ENCODE measurements at places on chromosomes 1 and 21.

DNA sequence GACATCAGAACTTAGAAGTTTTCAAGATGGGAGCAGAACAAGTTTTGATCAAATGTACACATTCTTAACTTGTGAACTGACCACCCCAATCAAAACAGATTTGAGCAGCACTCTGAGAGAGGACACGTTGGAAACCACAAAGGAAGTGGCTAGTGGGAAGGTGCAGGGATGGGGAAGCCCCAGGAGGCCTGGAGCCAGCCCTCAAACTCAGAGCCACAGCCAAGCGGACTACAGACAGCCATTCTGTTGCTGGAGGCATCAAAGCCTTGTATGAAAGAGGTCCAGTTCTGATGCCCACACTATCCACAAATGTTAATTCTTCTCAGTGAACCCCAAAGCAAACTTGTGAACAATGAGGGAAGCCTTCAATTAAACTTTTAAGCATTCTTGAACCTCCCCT lies 143.6 kb upstream of the RAB4A start:
- DNase-seq: no peak

- DNase-seq: no peak
Observed at GRCh38 chr1:202649553-202650392, 60.5 kb downstream of the SYT2 start.

DNA sequence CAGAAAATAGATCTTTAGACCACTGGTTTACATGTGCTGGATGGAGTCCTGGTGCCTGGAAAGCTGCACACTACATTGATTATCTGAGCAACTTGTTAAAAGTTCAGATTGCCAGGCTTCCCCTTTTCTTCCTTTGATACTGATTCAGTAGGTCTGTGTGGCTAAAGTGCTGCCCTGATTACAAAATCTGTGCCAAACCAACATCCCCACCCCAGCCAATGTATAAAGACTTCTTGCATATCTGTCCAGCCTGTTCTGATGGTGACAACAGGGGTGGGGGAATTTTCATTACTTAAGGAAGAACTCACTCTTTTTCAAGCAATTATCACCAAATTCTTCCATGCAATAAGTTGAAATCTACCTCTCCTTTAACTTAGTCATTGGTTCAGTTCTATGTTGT lies 135.5 kb downstream of the TNFSF18 start:
- DNase-seq: no peak

DNA sequence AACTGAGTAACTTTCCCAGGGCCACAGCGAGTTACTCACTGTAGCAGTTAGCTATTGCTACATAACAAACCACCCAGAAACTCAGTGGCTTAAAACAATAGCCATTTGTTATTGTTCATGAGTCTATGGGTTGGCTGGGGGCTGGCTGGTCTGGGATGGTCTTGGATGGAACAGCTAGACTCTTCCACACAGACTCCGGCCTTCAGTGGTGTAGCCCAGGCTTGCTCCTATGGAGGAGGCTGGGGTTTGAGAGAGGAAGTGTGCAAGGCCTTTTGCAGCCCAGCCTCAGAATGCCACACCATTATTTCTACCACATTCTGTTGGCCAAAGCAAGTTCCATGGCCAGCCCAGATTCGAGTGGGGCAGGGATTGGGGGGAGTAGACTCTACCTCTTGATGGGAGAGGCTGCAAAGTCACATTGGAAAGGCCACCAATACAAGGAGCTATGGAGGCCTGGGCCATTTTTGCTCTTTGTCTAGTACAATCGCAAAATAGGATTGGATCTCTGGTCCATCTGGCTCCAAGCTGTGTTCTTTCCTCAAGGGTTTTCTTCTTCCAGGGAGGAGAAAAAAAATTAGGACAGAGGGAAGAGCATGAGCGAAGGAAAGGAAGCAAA lies 37.5 kb upstream of the TTC22 start:
- DNase-seq: no peak

DNA sequence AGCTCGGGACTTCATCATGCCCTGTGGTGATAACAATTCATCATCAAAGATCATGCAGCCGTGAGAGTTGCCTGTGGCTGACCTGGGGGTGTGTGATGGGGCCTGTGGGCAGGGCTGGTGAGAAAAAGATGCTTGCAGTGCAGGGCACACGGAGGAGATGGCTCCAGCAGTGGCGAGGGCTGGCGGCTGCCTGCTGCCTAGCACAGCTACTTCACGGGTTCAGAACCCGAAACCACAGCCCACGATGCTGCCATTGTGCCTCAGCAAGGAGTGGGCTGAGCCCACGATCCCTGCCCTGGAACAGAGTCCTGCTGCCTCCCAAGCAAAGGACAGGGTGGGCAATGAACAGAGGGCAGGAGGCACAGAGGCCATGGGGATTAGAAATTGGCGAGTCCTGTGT lies 631 bp upstream of the KRTAP10-9 start:
- DNase-seq: no peak

DNA sequence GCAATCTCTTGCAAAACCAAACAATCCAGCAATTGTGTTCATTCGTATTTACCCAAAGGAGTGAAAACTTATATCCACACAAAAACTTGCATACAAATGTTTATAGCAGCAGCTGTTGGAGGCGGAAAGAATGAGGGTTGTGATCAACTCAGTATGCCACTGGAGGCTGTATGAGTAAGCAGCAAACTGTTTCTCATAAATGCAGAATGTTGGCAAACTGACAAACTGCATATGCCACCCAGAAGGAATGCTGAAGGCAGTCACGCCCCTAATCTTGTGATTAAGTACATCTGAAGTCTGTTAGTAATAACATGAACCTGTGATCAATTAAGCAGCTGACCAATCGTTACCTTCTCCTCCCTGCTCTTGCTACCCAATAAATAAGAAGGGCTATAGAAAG lies 60.5 kb upstream of the CR2 start:
- DNase-seq: no peak

GRCh38 chr1:145777357-145778145 lies 46.3 kb downstream of the RNF115 start:
- no peak for DNase-seq

- DNase-seq: no peak
Observed at GRCh38 chr1:25123551-25123950, 108.8 kb downstream of the SYF2 start.

DNA sequence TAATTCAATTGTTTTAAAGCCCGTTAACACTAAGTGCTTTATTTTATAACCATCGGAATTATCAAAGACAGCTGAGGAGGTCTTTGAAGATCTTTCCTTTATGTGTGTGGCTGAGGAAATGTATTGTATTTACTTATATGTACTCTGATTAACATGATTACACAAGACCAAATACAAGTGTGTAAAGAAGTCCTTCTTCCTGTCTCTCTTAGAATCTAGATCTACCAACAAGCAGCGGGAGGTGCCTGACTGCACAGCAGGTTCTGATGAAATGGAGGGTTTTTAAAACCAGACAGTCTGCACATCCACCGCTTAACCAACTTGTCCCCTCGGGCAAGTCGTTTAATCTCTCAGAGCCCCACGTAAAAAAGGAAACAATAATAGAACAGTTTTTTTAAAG lies 240.5 kb upstream of the MAP1LC3C start:
- no peak for DNase-seq

GRCh38 chr21:15669247-15669646 lies 60.5 kb upstream of the USP25 start:
- no peak for DNase-seq

DNA sequence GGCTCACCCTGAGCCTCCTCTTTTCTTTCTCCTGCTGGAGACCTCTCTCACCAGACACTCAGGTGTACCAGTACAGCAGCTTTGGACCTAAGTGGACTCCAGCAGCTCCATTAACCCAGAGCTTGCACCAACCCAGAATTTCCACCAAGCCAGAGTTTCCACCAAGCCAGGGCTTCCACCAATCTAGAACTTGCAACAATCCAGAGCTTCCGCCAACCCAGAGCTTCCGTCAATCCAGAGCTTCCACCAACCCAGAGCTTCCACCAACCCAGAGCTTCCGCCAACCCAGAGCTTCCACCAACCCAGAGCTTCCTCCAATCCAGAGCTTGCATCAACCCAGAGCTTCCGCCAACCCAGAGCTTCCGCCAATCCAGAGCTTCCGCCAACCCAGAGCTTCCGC lies 23.2 kb downstream of the CRYAA start:
- DNase-seq: no peak

GRCh38 chr1:43622901-43623780 lies 26.8 kb upstream of the KDM4A start:
- DNase-seq: no peak

DNA sequence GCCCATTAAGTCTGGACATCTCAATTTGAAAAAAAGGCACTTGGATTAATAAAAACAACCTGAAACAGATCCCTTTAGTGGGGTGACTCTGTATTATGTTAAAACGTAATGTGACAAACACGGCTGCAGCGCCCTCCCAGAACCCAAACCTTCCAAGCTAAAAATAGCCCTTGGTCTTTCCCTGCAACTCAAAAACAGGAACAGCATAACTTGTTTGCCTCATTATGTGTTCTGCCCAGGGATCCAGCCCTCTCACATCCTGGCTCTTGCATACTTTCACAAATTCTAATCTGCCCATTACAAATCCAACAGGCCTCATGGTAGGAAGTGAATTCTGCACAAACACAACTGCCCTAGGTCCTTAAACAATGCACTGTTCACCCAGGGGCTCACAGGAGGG lies 94.7 kb upstream of the GADD45A start:
- no peak for DNase-seq

DNA sequence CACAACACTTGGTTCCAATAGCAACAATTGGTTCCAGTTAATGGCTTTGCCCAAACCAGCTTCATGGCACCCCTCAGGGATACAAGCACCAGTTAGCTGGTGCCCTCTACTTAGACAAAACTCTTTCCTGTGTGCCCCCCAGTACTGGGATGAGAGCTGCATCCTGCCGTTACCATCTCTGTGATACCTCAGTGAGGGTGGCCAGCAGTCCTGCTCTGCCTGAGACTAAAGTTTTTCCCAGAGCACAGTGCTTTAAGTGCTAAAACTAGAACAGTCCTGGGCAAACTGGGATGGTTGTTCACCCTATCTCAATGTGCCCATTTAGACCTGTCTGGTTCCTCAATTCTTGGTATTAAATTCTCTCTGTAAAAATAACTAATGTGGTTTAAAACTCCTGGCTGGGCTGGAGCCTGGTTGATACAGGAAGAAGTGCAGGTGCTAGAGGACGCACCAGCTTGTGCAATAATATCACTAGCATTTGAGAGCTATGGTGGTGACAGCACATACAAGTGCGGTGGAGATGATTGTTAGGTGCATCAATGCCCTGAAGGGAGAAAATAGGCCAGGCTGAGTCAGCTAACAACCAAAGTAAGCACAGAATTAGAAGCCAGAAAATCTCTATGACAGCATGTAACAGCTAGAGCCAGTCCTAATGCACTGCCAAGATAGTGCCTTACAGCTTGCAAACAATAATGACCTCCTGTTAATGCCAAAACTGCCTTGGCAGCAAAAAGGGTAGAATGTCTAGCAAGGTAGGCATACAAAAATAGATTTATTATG lies 179.8 kb upstream of the GALNT2 start:
- DNase-seq: no peak

DNA sequence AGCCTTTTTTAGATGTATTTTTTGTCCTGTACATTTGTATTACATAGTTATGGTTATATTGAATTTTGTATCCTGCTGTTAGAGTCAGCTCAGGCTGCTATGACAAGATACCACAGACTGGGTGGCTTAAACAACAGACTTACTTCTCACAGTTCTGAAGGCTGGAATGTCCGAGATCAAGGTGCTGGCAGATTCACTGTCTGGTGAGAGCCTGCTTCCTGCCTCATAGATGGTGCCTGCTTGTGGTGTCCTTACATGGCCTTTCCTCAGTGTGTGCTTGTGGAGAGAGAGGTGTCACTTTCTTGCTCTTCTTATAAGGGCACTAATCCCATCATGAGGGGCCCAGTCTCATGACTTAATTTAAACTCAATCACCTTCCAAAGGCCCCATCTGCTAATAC lies 23.1 kb upstream of the MYSM1 start:
- DNase-seq: no peak

GRCh38 chr1:100391675-100392074 lies 39.4 kb downstream of the CDC14A start:
- no peak for DNase-seq

DNA sequence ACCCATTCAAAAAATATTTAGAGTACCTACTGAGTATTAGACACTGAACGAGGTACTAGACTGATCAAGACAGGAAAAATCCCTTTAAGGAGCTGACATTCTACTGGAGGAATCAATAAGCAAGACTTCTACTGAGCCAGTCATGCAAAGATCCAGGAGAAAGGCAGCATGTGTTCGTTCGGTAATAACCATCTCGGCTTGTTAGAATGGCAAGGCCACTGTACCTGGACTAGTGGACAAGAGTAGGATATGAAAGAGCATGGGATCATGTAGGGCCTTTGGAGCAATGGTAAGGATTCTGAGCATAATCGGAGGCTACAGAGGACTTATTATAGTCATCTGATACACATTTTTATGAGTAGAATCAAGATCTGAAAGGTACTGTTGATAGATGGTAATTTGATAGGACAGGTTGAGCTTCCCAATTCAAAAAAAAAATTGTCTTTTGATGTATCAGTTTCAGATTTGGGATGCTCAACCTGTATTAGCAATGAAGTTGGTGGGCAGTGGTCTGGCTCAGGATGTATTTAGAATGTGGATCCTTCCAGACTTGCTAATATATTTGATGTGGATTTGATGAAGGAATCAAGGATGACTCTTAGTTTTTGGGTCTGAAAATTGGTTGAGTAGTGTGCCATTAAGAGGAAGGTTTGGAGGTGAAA lies 2.3 kb downstream of the COX20 start:
- DNase-seq: no peak

DNA sequence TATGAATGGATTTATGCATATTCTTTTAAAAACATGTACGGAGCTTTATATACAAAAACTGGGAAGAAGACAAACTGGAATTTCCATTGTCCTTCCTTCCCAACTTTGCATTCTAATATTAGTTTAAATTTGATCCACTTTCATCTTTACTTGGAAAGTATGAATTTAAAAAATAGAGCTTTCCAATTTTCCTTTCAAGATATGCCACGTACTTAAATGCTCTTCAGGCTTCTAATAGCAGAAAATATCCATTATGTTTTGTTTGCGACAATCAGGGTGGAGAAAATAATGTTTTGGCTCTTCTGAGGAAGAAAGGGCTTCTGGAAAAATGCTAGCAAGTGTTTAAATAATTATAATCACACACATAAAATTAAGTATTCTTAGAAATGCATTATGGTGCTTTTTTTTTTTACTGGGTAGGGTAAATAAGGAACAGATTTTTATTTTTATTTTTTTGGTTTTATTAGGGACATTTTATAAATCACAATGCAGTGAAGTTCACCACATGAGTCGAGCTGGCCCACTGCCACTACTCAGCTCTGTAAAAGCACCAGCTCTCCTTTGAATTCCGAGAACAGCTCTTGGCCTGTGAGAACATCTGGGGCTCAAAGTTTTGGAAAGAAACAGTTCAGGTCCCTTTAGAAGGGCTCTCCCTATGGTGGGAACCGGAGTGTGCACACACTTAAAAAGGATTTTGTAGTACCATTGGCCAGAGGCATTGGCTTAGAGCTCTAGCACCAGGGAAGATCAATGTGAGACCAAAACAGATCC lies 287.4 kb upstream of the LYPLAL1 start:
- DNase-seq: no peak
